ENCODE measurements at places on chromosomes 1 and 21.

GRCh38 chr1:159700312-159700711 lies 14.1 kb downstream of the CRP start:
- no peak for DNase-seq

- DNase-seq = no peak
Observed at GRCh38 chr21:38942748-38943211, 137.1 kb downstream of the ETS2 start.

DNA sequence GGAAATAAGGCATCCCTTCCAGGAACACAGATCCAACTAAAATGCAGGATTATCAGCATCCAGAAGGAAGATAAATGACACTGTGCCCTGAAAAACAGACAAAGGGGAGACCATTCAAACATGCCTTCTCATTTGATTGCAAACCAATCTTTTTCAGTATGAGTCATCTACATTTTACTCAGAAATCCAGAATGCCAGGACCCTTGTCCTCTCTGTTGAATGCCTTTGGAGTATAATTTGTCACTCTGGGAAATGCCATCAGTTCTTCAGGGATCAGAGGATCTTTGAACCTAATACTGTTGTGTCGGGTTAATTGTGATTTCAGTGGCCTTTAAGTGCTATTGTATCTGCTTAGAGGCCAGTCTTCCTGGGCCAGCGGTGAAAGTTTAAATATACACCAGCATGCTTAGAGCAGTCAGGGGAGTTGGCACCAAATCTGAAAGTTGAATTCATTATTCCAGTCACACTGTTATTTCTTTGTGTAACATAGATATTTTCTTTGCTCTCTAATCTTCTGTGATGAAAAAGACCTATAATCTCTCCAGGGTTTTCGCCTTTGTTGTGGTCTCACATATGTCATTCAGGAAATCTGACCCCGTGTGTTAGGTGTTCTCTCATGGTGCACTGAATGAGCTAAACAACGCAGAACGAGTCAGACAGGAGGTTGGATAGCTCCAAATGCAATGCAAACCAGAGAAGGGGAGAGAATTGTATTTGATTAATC lies 364.8 kb upstream of the SGIP1 start:
- DNase-seq = no peak

- DNase-seq = no peak
Observed at GRCh38 chr1:98426092-98426491, 235.4 kb upstream of the SNX7 start.

- DNase-seq = no peak
Observed at GRCh38 chr1:170704256-170704655, 40.3 kb downstream of the PRRX1 start.

Measured in hippocampal formation (tissue), 2 donors.